Activated CD4-positive, CD25-positive, alpha-beta regulatory T cell treated with anti-CD3 and anti-CD28 coated beads, Interleukin-2, amount 50 U/mL, for 72 hours (primary cell): ENCODE measurements at places on chromosomes 4 and X.

- no peak for DNase-seq
Observed at GRCh38 chrX:13078739-13079444, 34.5 kb upstream of the FAM9C start.

GRCh38 chrX:42751573-42751972 is 26.4 kb downstream of the PPP1R2C start:
- DNase-seq = no peak

DNA sequence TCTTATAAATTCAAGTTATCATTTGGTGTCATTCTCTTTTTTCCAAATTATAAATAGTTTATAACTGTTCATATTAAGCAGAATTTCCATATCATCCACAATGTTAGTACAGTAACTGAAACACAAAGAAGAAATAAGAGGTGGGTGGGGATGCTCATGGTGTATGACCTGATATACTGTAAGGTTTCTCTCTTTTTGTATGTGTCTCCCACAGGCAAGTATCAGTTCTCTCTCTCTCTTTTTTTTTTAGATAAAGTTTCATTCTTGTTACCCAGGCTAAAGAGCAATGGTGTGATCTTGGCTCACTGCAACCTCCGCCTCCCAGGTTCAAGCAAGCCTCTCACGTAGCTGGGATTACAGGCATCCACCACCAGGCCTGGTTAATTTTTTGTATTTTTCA is 43.7 kb upstream of the UGT2A3 start:
- no peak for DNase-seq

GRCh38 chr4:76535603-76536372 is 100.8 kb downstream of the SHROOM3 start:
- no peak for DNase-seq

GRCh38 chrX:1246816-1247215 is 21.8 kb upstream of the CSF2RA start:
- DNase-seq = peak; percentile 86

- DNase-seq = no peak
Observed at GRCh38 chr4:122996350-122996749, 74.0 kb upstream of the NUDT6 start.

- no peak for DNase-seq
Observed at GRCh38 chr4:140742838-140743193, 13.4 kb downstream of the TBC1D9 start.

DNA sequence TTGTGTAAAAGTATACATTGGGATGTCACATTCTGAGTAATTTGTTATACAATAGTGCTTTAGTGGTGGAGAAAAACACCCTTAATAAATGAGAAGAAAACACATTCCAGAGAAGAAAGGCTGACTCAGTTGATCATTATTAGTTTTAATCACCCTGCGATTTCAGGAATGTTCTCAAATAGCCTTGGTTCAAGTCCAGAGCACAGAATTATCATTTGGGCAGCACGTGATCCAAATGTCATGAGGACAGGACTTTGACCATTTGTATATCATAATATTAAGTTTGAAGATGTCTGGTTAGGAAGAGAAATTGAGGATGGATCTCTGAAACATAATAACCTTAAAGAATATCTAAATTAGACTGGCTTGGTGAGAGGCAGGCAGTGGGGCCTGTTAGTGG is 1434.3 kb upstream of the TENM3 start:
- DNase-seq = no peak

- DNase-seq = no peak
Observed at GRCh38 chrX:39477762-39478120, 620.0 kb downstream of the BCOR start.

DNA sequence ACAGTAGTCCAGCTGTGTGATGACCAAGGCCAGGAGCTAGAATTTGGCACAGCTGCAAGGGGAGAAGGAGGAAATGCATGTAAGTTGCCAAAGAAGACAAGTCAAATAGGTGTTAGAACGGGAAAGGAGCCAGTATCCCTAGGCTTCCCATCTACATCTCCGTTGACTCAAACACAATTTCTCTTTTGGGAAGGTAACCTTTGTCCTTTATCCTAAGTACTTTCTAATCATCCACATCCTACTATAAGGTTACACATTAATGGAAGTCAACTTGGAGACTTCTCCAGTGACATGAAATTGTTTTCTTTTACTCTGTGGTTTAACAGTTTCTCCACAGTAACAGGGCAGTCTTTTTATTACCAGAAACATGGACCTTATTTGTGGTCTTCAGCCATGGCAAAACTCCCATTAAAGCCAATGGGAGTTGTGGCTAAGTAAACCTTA is 620.0 kb downstream of the ANKRD50 start:
- DNase-seq = no peak

DNA sequence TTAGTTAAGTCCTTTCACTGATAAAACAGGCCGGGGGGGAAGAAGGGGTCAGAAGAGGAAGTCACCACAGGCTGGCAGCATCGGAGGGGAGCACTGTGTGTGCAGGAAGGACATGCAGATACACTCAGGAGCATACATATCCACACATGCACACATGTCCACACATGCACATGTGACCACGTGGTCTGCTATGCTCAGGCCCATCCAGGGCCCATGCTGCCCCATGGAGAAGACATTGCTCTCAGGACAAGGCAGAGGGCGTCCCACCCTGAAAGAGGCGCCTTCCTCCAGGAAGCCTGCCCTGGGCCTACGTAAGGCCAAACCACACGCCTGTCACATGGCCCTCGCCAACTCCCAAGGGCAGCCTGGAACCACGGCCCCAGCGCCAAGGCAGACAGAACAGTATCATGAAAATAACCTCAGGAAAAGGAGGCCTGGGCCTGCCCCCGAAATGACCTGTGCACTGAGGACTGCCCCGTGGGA is 15.8 kb downstream of the WDR1 start:
- DNase-seq = no peak

- DNase-seq = no peak
Observed at GRCh38 chr4:135917011-135917410, 1615.3 kb downstream of the PCDH18 start.
